ENCODE measurements at places on chromosomes 6 and 20.
A peak's percentile ranks its signal among the peaks of the same experiment; 100 is the strongest.

DNA sequence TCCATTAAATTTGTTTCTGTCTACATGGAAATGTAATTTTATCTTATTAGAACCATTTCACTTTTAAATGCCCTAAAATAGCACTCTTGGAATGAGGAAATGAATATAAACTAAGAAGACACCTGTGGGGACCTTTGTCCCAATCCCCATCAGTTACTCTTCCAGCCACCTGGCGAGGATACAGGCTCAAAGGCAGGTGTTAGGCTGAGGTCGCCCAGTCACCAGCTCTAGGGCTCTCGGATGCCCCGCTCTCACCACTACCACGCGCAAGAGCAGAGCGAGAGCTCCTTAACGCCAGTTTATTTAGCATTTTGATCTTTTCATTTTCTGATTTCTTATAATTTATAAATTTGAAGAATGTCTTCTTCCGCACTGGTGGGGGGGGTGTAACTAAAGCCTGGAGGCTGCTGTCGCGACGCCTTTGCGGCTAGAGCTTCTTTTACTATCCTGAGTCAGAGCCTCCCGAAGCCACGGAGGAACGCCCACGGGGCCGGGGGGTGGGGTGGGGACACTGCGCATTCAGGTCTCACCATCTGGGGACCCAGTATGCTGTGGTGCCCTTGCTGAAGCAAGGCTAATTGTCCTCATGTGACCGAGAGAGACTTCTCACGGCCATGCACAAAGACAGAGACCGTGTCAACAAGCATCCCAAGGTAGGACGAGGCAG lies 38.7 kb upstream of the AFDN start:
- no peak for DNase-seq

DNA sequence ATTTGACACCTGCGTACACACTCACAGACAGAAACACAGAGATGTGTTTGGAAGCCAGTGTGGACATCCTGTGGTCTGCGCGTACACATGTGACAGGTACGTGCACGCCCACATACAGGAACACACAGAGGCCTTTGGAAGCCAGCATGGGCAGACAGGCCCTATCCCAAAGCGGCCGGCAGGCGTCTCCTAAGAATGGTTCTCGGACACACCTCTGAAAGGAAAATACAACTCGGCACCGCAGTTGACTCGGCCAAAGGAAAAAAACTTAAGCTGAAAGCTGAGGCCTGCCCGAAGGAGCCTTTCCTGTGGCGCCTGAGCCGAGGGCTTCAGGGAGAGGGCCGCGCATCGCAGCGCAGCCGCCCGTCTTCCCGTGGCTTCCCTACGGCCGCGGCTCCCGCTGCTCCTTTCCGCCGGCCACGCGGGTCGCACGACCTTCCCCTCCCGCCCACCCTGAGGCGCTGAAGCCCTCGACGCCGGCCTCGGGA lies 1.4 kb upstream of the CEP43 start:
- peak; percentile 56 for DNase-seq

- DNase-seq: no peak
Measured at GRCh38 chr6:135475292-135475886, 22.2 kb downstream of the AHI1 start.

- DNase-seq: no peak
Measured at GRCh38 chr6:90468080-90468479, 118.8 kb downstream of the MAP3K7 start.

- no peak for DNase-seq
Measured at GRCh38 chr20:5135363-5136012, 8.7 kb downstream of the CDS2 start.

DNA sequence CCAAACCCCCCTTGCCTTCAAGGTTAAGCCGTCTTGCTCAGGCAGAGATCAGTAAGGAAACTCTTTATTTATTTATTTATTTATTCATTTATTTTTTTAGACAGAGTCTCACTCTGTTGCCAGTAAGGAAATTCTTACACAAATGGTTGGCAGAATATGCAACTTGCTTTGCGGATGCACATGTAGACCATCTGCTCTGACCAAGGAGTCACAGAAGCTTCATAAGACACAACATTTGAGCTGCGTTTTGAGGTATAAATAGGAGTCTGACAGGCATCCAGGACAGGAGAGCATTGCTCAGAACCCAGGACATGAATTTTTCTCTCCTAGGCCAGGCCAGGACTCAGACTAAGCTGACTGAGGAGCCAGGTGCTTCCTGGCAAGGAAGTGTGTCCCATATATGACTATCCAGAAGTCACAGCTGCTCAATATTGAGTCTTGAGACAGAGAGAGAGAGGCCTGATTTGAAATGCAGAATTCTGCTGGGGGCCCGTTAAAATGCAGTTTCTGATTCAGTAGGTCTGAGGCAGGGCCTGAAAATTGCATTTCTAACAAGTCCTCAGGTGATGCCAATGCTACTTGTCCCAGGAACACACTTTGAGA lies 43.9 kb downstream of the HLA-A start:
- no peak for DNase-seq

DNA sequence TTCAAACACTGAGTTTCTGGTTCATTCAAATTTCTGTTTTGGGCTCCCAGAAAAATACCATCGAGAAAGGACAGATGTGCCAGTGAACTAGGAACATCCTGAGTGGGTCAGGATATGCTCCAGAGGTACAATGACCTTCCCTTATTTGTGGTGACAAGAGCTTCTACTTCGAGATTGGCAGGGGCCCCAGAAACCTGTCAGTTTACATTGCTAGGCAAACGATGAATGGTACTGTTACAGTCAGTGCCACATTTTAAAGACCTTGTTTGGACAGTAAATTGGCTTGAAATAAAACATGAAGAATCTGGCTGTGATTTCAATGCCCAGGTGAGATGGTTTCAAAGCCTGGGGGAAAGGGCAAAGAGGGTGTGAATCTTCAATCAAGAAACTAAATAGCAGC lies 454.5 kb upstream of the ID4 start:
- no peak for DNase-seq

DNA sequence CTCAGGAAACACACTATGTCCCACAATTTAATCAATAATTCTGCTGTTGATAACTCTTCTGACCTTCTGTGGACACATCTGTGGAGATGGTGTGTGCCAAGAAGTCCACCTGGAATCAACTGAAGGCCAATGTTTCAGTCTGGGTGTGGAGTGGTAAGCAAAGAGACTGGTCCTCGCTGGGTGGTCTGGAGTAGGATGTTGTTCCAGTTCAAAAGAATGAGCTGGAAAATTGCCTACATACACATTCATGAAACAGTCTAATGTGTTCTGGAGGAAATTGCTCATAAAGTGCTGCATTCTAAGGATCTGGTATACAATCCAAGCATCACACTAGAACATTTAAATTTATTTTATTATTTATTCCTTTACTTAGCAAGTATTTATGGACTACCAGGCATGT lies 33.9 kb upstream of the TBX18 start:
- DNase-seq: no peak

DNA sequence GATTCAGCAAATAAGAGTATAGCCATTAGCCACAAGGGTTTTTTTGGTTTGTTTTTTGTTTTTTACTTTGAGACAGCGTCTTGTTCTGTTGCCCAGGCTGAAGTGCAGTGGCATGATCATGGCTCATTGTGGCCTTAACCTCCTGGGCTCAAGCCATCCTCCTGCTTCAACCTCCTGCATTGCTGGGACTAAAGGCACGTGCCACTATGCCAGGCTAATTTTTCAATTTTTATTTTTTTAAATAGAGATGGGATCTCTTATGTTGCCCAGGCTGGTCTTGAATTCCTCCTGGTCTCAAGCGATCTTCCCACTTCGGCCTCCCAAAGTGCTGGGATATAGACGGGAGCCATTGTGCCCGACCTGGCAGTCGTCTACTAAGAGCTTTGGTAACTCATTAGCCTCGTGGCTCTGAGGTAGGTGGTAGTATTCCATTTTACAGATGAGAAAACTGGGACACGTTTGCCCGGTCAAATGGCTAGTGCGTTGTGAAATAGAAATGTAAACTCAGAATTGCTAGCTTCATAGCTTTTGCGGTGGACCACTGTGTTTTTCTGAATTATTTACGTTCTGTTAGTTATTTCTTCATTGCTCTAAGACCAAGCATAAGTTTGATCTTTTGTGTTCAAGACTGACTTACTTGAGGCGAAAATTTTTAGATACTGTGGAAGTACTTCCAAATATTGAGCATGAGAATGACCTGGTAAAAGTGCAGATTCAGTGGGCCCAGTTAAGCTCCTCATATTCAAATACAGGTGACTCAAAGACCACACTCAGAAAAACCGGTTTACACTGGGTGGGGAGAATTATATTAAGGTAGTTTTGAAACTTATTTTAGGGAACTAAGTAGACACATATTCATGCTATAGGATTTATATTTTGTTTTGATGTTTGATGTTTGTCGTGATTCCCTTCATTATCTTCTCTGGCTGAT lies 2.1 kb downstream of the PANK2 start:
- DNase-seq: no peak

- DNase-seq: no peak
Measured at GRCh38 chr20:51162015-51162414, 139.1 kb upstream of the KCNG1 start.

GRCh38 chr6:116059713-116060571 lies 749 bp downstream of the FRK start:
- DNase-seq: no peak

DNA sequence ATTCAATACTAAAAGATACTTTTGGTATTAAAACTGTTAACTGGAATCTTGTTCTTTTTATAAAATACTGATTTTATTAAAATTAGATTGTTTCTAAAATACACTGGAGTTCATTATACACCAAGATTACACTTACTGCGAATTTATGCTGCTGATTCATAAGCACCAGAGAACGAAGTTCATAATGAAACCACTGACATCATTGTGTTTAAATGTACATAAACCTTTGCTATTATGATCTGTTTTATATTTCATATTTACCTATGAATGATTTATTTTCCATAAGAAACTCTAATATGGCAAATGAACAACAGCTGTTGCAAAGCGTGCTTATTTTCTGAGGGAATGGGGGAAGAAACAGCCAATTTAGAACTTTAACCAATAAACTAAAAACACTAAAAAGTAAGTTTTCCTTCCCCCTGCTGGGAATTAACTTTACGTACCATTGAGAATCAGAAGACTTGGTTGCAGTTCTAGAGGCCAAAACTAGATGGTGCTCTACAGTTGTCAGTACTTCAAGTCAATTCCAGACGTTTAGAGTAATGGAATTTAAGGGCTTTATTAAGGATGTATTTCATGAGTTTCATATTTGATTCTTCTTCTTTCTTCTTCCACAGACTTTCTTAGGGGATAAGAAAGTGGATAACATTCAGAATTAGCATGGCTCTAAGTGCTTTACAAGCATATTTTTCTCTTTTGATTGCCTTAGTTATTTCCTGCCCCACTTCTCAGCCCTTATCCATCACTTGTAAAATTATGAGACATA lies 30.8 kb upstream of the COL19A1 start:
- peak; percentile 32 for DNase-seq

DNA sequence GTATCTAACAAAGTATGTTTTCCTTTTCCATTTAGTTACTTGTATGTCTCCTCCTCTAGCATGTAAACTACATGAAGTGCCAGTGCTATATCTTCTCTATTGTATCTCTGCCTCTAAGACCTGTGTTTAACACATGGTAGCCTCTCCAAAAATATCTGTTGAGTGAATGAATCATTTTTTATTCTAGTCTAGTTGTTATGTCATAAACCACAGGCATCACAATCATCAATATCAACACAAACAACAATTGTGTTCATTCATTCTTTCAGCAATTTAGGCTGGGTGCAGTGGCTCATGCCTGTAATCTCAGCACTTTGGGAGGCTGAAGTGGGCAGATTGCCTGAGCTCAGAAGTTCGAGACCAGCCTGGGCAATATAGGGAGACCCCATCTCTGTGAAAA lies 111.6 kb upstream of the EYA4 start:
- DNase-seq: no peak

GRCh38 chr20:14580418-14581074 lies 243.1 kb upstream of the FLRT3 start:
- no peak for DNase-seq

GRCh38 chr6:124941259-124941658 lies 21.0 kb upstream of the RNF217 start:
- no peak for DNase-seq

DNA sequence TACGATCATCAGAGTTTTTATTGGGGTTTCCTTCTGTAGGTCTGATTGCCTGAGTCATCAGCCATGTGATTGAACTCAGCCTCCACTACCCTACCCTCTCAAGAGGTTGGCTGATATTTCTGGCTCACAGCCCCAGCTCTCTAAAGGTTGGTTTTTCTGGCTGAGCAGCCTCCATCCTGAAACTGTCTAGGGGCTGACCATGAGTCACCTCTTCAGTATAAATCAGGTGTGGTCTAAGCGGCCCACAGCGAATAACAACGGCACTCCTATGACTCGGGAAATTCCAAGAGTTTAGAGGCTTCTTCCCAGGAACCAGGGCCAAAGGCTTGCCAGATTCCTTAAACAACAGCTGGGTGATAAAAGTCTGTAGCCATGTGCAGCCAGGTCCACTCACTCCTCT lies 115.5 kb downstream of the SOD2 start:
- DNase-seq: no peak

DNA sequence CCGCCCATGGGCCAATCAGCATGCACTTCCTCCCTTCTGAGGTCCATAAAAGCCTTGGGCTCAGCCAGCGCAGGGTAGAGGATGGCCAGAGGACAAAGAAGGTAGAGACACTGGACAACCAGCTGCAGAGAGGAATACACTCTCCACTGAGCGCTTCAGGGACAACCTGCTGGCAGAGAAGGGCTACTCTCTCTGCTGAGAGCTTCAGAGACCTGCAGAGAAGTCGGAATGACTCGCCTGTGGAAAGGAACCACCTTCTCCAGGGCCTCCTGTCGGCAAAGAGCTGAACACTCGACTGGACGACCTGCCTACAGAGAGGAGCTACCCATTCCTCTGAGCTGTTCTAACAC lies 31.4 kb upstream of the SLA2 start:
- DNase-seq: no peak

GRCh38 chr6:137903933-137904821 lies 37.1 kb downstream of the TNFAIP3 start:
- no peak for DNase-seq

GRCh38 chr6:89242574-89243330 lies 25.6 kb upstream of the GABRR1 start:
- DNase-seq: no peak

- DNase-seq: no peak
Measured at GRCh38 chr6:11770546-11771466, 7.8 kb downstream of the ADTRP start.

DNA sequence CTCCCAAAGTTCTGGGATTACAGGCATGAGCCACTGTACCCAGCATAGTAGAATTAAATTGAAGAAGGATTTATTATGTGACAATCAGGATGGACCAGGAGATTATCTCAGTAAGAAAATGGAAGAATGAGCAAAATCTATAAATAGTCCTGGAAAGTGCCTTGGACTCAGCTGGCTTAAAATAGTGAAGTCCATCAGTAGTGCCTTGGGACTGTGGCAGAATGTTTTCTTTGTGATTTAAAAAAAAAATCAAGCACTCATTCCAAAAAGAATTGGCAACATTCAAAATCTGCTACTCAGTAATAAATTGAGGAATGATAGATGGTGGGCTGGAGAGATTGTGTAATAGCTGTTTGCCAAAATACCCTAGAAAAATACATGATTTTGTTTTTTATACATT lies 37.0 kb upstream of the MAS1 start:
- DNase-seq: no peak
